Stimulated activated CD8-positive, alpha-beta memory T cell treated with anti-CD3 and anti-CD28 coated beads, Interleukin-7, amount 100 ng/mL, for 1 hour (primary cell): ENCODE measurements at places on chromosomes 3 and 15.

DNA sequence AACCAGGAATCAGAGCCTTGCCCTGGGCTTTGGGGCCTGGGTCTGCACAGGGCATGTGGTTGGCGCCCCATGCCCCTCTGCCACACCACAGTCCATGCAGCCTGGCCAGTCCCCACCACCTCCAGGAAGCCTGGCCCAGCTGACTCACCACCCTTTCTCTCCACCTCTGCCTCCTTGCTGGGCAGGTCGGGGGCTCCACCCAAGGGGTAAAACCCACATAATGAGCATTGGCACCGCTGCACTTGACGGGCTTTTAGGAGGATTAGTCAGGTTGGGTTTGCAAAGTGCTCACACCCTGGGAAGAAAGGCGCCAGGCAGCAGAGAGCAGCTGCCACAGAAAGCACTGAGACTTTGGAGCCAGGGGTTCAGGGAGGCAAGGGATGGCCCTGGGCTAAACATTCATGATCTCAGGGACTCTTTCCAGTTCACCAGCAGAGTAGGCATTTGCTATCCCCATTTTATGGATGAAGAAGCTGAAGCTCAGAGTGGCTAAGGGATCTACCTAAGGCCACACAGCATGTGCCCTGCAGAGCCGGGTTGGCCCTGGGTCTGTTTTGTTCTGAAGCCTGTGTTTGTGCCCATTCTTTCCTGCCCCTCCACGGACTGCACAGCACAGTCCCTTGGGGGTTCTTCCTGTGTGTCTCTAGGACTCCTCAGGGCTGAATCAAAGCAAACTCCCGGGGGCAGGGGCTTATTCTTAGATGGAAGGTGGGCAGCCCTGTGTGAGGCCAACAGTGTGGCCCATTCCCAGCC, 113.4 kb downstream of the ETFA start:
- DNase-seq: no peak

DNA sequence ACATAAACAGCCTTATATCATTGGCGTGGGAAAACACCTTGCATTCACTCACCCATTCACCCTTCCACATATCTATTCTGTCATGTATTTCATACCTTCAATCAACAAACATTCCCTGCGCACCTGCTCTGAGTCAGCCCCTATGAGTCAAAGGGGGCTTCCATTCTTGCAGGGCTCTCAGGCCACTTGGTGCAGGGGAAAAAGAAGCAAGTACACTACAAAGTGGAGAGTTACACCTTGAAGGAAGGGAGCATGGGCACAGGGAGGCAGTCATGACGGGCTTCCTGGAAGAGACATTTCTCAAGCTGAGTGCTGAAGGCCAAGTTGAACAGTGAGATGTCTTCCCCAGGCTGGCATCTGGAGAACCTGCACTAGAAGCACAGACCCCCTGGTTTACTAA, 4.6 kb upstream of the AMOTL2 start:
- DNase-seq: no peak

- DNase-seq: no peak
Observed at GRCh38 chr3:141448606-141449220, 38.1 kb upstream of the RASA2 start.

DNA sequence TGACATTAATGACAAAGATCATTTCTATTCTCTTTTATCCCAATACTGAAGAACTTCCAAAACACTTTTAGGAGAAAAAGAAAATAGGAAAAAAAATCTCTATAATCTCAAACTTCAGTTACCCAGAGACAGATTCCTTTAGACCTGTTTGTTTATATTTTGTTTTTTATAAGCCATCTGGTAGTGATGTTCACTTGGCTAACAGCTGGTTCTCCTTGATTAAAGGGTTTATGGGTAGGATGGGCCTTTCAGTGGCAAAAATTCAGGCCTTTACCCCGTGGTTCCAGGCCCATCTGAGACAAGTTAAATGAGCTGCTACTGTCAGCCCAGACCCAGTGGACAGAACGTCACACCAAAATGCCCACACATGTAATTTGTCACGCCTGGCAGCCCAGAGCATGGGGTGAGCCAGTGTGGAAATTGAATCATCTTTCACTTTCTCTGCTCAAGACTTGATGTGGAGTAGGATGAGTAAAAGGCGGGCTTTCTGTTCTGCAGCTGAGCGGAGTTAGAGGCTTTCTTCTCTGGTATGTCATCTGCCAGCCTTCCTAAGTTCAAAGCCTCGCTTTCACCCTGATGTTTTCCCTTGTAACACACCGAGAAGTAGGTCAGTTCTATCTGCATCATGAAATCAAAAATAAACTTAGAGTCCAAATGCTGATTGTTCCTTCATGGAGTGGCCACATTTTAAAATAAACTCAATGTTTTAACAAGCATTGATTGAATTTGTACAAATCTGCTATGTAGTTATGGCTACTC, 62.5 kb upstream of the SKOR1 start:
- DNase-seq: no peak

GRCh38 chr15:56752986-56753385, 19.7 kb upstream of the ZNF280D start:
- DNase-seq: no peak

DNA sequence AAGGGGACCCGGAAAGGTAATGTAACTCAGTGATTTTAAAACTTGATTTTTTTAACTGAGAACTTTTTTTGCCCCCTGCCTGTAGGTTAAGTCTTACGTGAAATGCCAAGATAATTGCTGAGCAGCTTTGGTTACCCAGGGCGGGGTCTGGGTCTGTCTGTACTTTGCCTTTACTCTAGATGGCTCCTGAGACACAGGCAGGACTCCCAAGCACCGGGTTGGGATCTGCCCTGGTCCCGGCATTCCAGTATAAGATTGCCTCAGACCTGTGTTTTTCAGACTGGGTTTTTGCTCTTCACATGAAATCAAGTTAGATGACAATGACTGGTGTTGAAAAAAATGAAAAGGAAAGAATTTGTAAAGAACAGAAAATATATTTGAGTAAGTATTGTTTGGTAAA, 40.3 kb downstream of the WDR76 start:
- no peak for DNase-seq

DNA sequence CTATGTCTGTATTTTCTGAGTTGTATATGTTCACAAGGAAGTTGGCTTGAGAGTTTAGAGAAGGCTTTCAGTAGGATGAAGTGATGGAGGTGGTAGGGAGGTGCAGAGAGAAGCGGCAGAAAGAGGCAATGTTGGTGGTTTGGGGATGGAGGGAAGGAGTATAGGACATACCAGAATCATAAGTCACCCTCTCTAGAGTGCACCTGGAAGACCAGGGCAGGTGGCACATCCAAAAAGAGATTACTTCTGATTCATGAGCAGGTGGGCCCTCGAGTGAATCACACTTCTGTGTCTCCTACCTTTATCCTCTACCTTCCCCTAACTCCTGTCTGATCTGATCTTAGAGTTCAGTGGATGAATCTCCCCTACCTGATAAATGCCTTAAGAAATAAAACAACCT, 41.8 kb upstream of the MRPL3 start:
- DNase-seq: no peak

DNA sequence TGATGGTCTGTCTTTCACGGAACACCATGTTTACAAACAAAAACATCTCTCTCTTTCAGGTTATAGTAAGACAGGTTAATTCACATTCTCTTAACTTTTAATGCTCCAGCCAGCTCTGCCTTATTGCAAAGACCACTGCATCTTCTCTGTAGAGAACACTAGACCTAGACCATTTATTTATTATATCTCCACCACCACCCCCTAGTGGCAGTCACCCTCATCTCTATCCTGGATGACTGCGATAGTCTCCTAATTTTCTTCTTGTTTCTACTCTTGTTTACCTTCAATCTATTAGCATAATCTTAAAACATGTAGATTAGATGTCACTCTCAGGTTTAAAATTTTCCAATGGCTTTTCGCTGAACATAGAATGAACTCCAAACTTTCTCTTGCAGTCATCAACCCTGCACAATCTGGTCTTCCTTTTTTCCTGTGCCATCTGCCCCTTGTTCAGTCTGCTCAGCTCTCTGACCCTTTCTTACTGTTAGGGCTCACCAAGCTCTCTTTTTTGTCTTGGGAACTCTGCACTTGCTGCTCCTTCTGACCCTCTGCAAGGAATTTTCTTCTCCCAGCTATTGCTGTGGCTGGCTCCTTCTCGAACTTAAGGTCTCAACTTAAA, 155.6 kb downstream of the SQOR start:
- DNase-seq: no peak

DNA sequence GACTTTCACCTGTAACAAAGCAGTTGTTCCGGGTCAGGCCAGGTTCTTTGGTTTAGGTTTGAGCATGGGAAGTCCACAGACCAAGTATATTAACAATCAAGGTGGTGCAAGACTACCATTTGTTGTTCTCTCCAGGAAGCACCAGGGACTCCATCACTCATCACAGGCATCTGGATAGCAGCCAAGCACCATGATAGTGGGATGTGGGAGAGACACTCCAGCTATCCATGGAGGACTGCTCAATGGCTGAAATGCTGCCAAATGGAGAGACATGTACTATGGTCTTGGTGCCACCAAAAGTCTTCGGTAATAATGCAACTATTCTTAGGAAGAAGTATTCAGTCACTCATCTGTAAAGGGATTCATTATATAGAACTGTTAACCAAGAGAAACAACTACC, 143.0 kb downstream of the TNIK start:
- DNase-seq: no peak

DNA sequence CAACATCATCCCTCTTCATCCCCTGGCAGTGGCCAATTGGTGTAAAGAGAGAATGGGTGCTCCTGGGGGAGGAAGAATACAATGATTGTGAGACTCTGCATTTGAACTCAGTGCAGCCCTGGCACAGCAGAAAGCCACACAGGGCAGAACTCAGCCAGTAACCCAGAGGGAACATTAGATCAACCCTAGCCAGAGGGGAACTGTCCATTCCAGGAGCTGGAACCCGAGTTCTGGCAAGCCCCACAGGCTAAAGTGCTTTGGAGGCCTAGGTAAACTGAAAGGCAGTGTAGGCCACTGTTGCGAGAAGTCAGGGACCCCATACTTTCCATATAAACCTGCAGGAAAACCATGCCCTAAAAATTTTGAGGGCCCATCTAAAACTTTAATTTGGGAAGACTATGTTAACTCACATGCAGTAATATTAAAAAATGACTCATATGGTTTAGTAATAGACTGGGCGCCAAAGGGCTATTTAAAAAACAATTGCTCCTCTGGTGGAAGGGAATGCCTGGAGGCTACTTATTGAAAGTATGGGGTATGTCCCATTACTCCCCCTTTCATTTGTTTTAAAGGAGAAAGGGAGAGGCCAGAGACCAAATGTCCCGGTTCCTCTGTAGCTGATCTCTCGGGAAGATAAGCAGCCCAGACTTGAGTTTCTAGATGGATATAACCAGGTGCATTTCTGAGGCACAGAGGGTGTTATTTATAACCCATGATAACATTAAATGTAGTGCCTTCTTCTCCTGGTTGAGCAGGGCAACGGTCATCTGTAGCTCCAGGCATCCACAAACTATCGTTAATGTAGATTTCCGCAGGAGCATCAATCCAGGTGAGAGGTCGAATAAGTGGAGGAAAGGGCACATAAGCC, 5.8 kb upstream of the RAD51 start:
- DNase-seq: no peak

DNA sequence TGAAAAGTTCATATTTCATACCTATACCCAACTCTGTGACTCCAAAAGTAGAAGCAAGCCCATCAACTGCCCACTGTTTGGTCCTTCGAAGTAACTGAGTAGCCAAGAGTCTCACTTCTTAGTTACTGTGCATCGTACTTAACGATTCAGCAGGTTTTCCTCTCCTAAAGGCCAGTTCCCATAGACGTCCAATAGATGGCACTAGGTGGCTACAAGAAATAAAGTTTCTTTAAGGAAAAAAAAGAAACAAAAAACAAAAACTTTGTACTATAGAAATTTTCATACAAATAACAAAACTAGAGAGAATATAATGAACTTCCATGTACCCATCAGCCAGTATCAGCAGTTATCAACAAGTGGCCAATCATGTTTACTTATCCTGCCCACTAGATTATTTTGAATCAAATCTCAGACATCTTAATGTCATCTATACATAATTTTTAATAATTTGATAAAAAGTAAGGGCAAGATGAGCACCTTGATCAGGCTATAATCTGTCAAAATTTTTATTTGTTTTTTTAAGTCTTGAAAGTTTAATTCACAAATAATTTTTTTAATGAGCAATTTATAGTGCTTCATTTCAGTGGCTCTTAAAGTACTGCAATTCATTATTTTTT, 63.8 kb upstream of the ACP3 start:
- no peak for DNase-seq

DNA sequence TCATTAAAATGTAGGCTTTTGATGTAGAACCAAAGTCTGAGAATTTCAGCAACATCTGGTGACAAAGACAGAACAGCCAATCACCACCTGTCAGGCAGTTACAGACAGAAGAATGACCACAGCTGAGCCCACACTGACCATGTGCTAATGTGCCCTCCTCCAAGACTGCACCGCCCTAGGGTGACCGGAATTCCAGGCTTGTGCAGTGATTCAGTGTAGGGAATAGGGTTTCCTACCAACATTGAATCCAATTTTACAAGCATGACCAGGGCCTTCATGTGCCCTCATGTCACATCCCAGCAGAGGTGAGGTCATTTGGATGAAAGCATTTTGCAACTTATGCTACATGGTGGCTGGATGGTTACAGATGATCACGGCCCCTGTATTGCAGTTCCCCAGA, 412.5 kb downstream of the SOX2 start:
- no peak for DNase-seq

GRCh38 chr15:25930931-25931330, 67.8 kb upstream of the ATP10A start:
- no peak for DNase-seq

GRCh38 chr3:10933021-10933420, 59.5 kb upstream of the SLC6A1 start:
- DNase-seq: no peak

DNA sequence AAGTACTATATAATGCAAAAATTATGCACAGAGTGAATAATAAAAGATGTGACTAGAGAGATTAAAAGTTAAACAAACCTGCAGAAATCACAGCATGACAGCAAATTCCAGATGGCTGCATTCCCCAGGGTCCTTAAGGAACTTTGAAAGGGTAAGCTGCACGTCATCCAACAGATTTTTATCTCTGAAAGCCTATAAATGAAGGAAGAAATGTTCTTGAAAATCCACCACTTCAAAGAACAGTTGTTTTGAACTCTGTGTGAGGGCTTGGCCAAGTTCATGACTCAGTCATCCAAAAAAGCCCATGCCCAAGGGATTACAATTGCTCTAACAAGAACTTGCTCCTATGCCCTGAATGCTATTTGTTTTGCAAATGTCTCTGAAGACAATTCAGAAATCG, 603.6 kb downstream of the PLOD2 start:
- DNase-seq: no peak

- no peak for DNase-seq
Observed at GRCh38 chr3:181915551-181915950, 203.8 kb downstream of the SOX2 start.

- no peak for DNase-seq
Observed at GRCh38 chr3:183564046-183564445, 8.5 kb upstream of the KLHL6 start.

- no peak for DNase-seq
Observed at GRCh38 chr3:117512975-117513374, 803.4 kb downstream of the TUSC7 start.

DNA sequence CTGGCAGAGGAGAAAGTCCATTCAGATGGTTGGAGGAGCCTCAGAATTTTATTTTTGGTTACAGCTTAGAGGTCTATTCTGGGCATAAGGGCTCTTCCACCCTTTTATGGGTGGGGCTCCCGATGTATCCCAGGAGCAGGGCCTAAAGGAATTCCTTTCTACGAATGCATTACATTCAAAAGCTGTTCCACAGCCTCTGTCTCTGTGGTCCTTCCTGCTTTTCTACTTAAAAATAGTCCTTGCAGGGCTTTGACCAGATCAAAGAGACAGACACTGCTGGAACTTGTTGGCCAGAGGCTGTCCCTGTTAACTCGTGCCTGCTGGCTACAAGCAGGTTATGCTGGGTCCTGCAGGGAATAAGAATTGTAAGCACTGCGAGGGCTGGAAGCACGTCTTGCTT, 14.4 kb upstream of the NOX5 start:
- DNase-seq: no peak
